ENCODE measurements at places on chromosomes 3 and 15. TPM values are rescaled to one million over a fixed set of nuclear protein-coding genes. Genes with fewer than 3 reads are reported as not detected.

Gene ACTC1
- 0.23 TPM for total RNA-seq

Gene FURIN
- 108 TPM for total RNA-seq

Gene RAB7A
- 53.6 TPM for total RNA-seq

Gene ARHGEF26
- total RNA-seq, result 1.4 TPM

Gene PPM1L
- total RNA-seq, result 11.6 TPM
